ENCODE measurements at places on chromosomes 1 and 21.

GRCh38 chr1:15090373-15090772, 63.2 kb upstream of the TMEM51 start:
- DNase-seq, result no peak

DNA sequence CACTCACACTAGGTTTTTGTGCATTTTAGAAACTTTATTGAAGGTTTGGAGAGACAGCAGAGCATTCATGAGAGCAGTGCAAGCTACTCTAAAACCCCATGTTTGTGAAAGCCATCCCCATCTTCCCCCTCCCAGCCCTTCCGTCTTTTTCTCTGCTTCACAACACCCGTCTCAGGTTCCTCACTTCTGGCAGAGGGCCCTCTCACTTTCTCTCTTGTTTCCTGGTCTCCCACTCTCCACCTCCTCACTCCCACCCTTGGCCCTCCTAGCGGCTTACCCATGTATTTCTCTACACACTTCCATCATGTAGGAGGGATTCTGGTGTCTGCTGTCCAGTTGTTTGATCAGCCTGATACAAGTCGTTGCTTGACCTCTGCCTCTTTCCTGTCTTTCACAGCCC, 92.7 kb downstream of the LRRC8C start:
- DNase-seq, result no peak

DNA sequence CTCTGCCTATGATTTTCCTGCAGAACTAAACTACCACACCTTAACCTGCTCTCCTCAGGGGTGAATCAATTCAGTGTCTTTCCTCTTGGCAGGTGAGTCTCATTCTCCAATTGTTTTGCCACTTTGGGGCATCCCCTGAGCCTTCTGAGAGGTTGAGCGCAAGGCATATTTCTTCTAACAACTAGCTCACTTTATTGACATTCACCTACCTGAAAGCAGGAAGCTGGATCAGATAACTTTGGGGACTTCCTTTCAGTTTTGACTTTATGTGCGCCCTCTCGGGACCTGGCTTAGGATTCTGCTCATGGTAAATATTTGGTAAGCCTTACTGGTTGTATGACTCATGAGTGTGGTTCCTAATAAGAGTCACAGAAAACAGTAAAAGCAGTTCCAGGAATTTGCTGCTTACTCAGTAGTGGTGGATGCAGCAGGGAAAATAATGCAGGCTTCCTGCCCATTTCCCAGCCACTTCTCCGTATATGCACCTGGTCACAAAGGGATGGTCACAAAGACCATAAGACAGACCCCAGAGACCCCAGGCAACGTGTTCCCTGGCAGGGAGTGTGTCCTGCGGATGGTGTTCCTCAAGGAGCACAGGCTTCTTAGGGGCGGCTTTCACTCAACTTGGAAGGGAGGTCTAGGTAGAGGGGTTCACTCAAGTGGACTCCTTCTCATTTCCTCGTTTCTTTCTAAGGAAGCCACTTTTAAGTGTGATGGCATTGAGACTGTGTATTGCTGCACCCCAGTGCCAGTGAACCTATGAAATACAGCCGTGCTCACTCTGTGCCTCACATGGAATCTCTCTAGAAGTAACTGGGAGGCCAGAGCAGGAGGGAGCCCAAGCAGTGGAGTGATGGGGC, 22.0 kb upstream of the BATF3 start:
- no peak for DNase-seq

GRCh38 chr1:119227456-119227855, 87.0 kb upstream of the WARS2 start:
- DNase-seq, result no peak

DNA sequence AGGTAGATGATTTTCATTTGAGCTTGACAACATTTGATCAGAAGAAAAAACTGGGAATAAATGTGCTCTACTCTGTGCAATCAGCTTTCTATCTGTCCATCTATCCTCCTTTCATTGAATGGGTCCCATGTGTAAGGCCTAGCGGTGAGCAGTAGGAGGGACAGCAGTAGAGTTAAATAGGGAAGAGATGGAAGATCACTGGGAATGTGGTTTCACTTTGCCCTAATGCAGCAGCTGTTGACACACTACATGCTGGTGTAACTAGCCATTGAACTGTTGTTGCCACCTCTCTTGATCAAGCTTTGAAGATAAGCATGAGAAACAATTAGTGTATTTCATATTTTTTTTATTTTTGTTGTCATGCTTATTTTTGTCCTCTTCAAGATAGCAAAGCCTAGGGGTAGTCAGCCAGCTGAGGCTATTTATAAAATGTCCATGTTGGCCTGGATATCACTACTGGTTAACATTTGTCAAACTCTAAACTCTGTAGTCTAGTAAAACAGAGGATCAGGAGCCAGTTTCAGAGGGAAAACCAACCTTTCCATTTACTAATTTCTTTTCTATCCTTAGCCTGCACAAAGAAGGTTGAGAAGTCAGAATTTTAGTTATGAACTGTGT, 41.9 kb downstream of the CACNA1E start:
- DNase-seq, result no peak

GRCh38 chr1:40914927-40915569, 52.9 kb upstream of the CITED4 start:
- DNase-seq, result no peak

DNA sequence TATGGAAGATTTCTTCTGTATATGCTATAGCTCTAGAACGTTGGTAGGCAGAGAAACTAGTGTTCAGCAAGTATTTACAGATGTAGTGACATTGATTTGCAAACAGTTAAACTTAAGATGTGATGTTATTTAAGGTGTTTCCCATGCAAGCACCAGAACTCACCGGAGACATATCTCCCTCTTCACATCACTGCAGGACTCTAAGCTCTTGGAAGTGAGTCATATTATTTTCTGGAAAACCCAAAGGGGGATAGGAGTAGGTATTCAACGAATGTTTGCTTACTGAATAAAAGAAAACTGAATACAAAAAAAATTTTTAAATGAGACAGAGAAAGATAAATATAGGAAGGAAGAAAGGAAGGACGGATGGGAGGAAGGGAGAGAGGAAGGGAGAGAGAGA, 25.0 kb downstream of the RGS4 start:
- DNase-seq, result no peak

DNA sequence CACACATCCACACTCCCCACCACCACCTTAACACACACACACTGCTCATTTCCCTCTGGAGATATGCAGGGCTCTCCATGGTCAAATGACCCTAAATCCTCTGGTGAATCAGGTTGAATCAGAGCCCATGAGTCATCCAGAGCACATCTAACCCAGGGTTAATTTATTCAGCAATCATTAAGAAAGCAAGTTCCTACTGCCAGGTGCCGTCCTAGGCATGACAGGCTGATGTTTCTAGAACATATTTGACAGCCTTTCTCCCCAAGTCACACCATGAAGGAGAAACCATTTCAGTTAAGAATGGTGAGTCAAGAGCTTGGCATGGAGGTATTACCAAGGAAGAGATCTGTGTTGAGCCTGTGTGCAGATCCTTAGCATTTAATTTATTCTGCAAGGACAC, 194.3 kb upstream of the CAMK1G start:
- no peak for DNase-seq

DNA sequence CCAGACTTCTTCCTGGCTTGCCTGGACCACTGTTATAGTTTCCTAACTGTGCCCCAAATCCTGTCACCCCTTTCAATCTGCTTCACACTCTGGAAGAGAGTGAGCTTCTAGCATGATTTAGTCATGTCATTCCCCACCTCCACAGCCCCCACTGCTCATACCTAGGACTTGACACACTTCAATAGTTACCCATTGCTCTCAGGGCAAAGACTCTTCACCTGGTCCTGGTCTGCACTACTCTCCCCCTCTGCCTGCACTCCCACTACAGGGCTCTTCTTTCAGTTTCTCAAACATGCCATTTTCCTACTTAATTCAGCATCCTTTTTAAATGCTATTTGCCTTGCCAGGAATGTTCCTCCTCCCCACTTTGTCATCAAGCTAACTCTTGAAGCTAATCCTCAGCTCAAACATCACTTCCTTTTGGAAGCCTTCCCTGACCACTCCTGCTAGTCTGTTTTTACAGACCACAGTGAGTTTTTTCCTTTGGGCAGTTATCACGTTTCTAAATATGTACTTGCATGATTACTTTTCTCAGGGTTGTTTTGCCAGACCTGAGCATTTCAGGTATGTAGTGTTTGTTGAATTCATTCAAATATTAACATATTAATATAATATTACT, 24.7 kb downstream of the CYP2J2 start:
- no peak for DNase-seq

DNA sequence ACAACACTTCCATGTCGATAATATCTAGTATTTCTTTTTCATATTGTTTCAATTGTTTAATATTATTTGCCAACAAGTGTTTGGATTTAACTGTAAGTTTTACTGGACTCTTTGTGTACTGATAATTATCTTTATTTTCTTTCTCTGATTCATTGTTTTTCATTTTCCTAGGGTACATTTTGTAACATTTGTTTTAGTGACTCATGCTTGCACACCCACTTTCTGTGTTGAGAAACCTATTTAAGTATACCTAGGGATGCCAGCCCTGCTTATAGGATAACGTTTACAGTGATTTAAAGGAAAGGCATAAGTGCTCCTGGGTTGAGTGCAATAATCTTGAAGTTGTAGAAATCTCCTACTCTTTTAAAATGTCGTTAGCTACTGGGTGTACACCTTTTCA, 1386.0 kb upstream of the ADGRL4 start:
- no peak for DNase-seq

GRCh38 chr1:175498002-175498401, 245.4 kb downstream of the TNR start:
- no peak for DNase-seq

DNA sequence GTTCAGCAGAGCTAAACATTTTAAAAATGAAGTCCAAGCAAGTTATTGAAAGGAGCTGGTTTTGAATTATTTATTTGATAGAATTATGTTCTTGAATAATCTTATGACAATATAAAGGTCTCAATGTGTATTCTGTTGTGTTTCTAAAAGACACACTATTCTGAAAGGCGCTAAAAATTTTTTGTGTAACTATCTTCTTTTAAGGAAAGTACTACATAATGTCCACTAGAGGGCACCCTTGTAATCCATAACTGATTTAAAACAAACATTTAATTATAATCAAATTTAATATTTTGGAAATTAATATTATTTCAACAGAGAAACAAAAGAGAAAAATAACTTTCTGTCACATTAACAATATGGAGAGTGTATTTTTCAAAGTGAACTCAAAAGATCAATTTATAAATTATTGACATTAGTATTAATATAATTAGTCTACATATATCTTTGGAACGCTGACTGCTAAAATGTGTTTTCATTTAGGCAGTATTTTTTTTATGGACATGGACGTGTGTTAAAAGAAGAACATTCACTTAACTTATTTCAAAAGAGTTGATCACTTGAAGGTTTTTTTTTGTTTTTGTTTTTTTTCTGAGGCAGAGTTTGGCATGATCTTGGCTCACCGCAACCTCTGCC, 248.4 kb downstream of the DENND1B start:
- DNase-seq, result no peak

- DNase-seq, result no peak
Measured at GRCh38 chr1:58149271-58149812, 397.2 kb downstream of the OMA1 start.

GRCh38 chr1:93783876-93784275, 95.1 kb downstream of the DNTTIP2 start:
- no peak for DNase-seq

GRCh38 chr1:219312967-219313366, 139.3 kb downstream of the LYPLAL1 start:
- DNase-seq, result no peak

DNA sequence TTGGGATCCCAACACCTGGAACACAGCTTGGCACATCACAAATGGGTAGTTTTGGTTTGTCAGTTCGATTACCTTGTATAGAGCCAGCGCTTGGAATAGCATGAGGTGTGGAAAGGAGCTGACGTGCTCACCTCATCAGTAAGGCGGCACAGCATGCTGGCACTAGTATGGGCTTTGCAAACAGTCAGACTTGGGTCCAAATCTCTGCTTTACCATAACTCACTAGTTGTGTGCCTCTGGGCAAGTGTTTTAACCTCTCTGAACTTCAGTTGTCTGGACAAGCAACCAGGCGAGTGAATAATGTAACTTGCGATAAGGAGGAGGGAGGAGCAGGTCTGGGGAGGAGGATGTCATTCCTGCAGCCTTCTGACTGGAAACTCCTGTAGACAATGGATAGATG, 26.3 kb upstream of the NEK2 start:
- DNase-seq, result no peak

- DNase-seq, result no peak
Measured at GRCh38 chr1:92503926-92504285, 17.2 kb upstream of the GFI1 start.
